Fibroblast of skin of right biceps (primary cell): ENCODE measurements at places on chromosomes 6 and 20.

DNA sequence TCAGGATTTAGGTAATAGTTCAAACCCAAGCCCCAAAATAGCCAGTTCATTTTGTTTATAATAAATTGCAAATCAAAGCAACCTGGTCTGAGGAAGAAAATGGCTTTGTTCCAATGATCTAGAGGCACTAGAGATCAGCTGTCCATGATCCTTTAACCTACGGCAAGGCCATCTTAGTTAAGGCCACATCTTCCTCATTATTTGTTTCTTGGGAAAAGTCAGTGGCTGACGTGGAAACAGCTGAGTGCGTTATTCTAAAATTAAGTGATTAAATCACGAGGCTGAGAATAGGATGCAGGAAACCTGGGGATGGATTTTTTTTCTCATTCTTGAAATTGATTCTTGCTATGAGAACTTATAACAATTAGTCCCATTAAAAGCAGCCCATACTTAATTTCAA, 10.1 kb upstream of the TENT5A start:
- DNase-seq, result no peak

- DNase-seq, result no peak
These were observed 133.4 kb downstream of the MYB start for GRCh38 chr6:135314543-135314942.

- peak; percentile 18 for DNase-seq
These were observed 3.0 kb downstream of the CFB start for GRCh38 chr6:31948753-31949413.

DNA sequence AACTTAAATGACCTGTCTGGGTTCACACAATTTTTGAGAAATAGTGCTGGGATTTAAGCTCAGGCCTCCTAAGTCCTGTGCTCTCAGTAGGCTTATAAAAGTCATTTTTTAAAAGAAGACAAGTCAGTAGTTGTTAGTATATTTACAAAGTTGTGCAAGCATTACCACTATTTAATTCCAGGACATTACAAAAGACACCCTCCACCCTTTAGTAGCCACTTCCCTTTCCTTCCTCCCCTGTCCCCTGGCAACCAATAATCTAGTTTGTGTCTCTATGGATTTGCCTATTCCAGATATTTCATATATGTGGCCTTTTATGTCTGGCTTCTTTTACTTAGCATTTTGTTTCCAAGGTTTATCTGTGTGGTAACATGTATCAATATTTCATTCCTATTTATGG, 37.6 kb downstream of the HMGN3 start:
- DNase-seq, result no peak

DNA sequence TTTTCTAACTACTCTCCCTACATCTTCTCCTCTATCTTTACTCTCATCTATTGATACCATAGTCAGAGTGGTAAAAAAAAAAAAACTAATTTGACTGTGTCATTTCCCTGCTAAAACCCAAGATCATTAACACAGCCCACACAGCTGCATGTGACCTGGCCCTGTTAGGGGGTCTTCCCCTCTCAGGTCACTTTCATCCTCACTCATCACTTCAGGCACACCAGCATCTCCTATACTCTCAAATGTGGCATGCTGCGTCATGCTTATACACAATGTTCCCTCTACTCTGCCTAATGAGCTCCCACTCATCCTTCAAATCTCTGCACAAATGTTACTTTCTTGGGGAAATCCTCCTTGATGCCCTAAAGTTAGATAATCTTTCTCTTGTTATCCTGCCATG, 86.8 kb downstream of the CDK19 start:
- DNase-seq, result no peak

- DNase-seq, result peak; percentile 5
These were observed 47.4 kb downstream of the LGSN start for GRCh38 chr6:63272397-63272796.

GRCh38 chr6:54059683-54060082, 51.6 kb upstream of the MLIP start:
- DNase-seq, result no peak

GRCh38 chr20:61785567-61785816, 280.2 kb downstream of the TAF4 start:
- DNase-seq, result no peak

DNA sequence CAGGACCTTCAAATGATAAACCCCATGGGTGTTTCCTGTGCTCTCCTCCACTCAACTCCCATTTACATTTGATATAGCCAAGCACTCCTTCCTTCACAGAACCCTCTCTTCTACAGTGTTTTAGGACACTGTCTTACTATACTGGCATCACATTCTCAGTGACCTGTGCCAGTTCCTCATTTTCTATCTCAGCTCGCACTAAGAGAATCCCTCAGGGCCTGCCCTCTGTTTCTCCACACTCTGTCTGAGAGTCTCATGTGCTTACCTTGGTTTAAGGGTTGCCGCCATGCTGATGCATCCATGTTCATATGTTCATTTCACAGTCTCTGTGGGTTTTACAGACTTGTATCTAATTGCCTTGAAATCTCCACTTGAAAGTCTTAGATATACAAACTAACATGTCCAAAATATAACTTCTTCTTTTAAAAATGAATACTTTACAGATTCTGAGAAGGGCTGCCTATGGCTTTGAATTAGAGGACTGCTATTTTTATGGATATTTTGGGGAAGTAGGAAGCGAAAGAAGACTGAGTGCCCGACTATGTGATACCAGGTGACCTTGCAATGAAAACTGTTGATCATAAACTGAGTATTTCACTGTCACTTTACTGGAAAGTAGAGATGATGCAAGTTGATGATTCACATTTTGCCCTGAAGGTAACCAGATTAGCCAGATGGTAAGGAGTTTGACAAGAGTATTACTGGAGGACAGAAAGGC, 153.1 kb upstream of the SIM1 start:
- peak; percentile 28 for DNase-seq

DNA sequence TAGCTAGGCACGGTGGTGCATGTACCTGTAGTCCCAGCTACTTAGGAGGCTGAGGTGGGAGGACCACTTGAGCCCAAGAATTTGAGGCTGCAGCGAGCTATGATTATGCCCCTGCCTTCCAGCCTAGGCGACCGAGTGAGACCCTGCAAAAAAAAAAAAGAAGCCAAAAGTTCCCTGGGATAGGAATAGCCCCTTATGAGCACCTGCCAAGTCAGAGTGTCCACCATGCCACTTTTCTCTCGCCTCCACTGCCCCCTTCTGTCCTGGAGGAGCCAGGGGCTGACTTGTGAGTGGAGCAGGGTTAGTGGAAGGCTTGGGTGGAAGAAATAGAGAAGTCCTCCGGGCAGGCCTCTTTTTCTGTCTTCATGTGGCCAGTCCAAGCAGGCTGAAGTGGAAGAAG, 12.1 kb upstream of the DDX27 start:
- DNase-seq, result no peak

DNA sequence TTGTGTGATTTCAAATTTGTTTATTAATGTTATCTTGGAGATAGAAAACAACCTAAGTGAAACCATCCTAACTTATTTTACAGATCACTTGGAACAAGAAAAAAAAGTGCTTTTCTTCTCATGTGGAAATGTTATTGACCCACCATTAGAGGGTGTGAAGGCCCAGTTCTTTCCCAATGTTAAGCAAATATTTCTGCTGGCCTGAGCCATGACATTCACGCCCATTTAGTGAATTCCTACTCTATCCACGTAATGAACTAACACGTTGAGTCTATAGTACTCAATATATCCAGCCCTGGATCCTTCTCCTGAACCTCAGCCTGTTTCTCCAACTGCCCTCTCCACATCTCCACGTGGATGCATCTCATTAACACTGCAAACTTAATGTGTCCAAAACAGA, 180.6 kb upstream of the ZFP64 start:
- no peak for DNase-seq

- no peak for DNase-seq
These were observed 102.5 kb upstream of the ASF1A start for GRCh38 chr6:118791499-118791898.

GRCh38 chr20:62387933-62388635, 1.2 kb downstream of the RPS21 start:
- DNase-seq, result no peak

- no peak for DNase-seq
These were observed 13.9 kb downstream of the GNL1 start for GRCh38 chr6:30542404-30542725.

DNA sequence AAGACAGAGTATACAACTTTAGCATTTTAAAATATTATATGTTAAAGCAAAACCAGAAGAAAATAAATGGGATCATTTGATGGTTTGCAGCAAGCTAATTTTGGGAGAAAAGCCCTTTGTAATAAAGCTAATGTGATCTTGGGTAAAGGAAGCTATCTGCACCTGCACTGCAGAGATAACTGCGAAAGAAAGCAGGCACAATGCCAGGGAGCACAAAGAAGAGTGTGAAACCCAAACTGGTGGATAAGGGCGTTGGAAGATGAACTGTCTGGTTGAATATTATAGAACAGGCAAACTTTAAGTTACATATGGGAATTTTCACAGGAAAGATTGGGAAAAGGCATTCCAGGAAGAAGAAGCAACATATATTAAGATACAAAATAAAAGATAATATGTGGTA, 179.2 kb upstream of the KHDRBS2 start:
- DNase-seq, result no peak

DNA sequence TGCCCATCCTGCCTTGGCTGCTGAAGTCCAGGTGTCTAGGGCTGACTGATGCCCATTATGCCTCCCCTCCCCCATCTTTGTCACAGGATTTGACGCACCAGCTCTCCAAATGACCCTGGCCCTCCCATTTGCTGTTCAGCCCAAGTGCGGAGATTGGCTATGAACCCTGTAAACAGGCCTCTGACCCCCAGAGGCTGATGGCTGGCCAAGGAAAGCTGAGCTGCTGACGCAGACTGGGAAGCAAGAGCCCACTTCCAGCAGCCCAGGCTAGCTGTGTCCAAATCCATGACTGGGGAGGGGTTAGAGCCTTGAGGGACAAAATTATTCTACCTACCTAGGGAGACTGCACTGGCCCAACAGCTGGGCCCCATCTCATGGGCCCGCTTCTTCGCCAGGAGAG, 797 bp upstream of the GNRH2 start:
- DNase-seq, result no peak

DNA sequence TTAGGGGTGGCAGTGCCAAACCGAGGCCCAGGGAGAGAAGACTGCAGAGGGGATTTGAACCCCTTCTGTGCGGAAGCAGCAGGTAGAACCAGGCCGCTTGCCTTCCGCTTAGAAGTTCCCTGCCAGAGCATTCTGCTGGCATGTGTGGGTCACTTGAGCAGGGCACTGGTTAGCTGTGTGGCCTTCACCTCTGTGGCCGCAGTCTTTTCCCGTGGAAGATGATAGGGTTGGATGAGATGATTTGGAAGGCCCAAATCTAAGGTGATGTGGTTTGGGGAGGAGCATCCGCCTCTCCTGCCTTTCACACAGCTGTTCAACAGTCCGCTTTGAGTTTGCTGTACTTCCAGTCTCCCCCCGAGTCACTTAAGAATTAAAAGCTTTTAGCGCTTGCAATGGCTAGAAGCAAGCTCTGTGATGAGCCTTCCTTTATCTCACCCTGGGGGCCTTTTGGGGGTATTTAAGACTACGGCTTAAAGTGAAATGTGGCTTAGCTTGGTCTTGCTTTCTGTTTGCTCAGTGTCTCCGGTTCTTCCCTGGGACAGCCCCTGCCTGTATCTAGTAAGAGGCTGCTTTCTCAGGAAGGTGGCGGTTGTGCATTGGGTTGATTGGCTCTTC, 743 bp downstream of the CMTR1 start:
- DNase-seq, result peak; percentile 16

DNA sequence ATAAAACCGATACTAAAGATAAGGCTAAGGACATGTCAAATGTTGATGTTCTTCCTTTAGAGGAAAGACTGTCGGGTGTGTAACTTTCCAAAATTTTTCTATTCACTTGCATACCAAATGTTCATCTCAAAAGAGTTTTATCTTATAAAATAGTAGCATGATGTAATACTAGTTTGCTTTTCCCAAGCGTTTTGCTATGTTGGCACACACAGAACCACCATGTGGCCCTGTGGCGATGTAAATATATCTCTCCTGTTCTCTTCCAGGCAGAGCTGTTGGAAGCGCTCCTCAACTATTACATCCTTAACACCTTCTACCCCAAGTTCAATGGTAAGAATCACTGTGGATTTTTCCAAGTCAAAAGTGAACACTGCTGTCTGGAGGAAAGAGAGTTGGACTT, 26.5 kb downstream of the LBP start:
- DNase-seq, result no peak

GRCh38 chr6:148762231-148762630, 15.4 kb downstream of the UST start:
- DNase-seq, result no peak

GRCh38 chr20:50085481-50086365, 27.2 kb downstream of the UBE2V1 start:
- peak; percentile 69 for DNase-seq

DNA sequence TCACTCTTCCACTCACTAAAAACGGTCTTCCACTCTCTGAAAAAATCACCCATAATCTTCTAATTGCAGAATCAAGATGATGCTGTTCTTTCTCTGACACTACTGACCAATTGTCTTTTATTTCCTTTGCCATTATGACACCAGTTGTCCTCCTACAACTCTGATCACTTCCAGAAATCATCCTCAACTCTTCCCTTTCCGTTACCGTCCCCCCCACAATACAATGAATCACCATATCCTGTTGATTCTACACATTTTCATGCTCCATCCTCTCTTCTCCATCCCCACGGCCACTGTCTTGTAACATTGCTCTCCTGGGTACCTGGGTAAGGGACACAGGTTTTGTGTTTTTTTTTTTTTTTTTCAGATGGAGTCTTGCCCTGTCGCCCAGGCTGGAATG, 2.5 kb upstream of the PPP2R5D start:
- DNase-seq, result no peak

- DNase-seq, result peak; percentile 18
These were observed 118.3 kb downstream of the RALGAPA2 start for GRCh38 chr20:20594171-20594530.

- DNase-seq, result no peak
These were observed 101.5 kb upstream of the BHLHE23 start for GRCh38 chr20:63108247-63108646.

DNA sequence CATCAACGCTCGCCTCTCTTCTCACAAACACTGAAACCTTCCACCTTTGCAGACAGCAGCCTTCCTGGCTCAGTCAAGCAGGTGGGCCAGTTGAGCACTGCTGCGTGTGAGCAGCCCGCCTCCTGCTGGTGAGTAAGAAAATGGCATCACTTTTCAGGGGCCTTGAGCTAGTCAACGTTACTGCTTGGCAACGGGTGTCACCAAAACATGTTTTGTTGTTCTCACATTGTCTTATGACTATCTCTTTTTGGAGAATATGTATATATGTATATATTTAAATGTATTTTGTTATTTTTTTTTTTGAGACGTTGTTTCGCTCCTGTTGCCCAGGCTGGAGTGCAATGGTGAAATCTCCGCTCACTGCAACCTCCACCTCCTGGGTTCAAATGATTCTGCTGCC, 97.0 kb upstream of the AGPAT4 start:
- peak; percentile 62 for DNase-seq

GRCh38 chr20:32559753-32560380, 25.3 kb downstream of the NOL4L start:
- no peak for DNase-seq

GRCh38 chr6:156659822-156660198, 117.4 kb upstream of the ARID1B start:
- DNase-seq, result no peak

GRCh38 chr6:35365594-35366203, 23.3 kb downstream of the PPARD start:
- DNase-seq, result no peak

GRCh38 chr6:25064006-25064405, 128.2 kb upstream of the RIPOR2 start:
- no peak for DNase-seq
